Caco-2 (cell line): ENCODE measurements at places on chromosomes 5 and 9. TPM values are rescaled to one million over a fixed set of nuclear protein-coding genes. Genes with fewer than 3 reads are reported as not detected.

- H3K36me3 ChIP-seq = no peaks in the 10 kb centered on the region
- DNase-seq = no peak
- H3K4me1 ChIP-seq = peaks cover 14% of the 10 kb centered on the region; the same call in 1 of the 2 replicates
- H3K4me3 ChIP-seq = no peak overlapping the region
- peak overlapping the region; percentile 59 for H3K27ac ChIP-seq
Observed at GRCh38 chr9:16192403-16193017, 639.7 kb downstream of the CCDC171 start.

Gene REEP2
- 3.8 and 4.5 TPM in 2 replicates for total RNA-seq

Gene PCDHB9
- not detected in 2 replicates for total RNA-seq

Gene SLC6A7
- not detected in 2 replicates for total RNA-seq

DNA sequence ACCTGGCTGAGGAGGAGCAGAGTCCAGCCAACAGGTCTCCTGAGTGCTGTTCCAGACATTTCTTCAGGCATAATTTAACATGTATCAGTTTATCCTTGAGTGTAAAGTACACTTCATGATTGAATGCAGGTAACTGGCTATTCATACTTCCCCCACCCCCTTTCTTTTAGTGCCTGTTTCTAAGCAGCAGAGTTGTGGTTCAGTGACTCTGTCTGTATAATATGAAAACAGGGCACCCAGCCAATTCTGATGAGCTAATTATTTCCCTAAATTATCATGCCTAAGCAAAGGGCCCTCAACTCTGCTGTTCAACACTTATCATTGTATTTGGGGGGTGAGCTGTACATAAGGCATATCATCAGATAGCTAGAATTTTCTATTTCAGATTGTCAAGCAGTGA is 51.9 kb upstream of the ZSWIM6 start:
- no peaks in the 10 kb centered on the region for H3K27me3 ChIP-seq
- H3K27ac ChIP-seq = peak overlapping the region; percentile 17
- peaks cover 10% of the 10 kb centered on the region for H3K4me1 ChIP-seq
- DNase-seq = no peak
- H3K4me3 ChIP-seq = no peak overlapping the region

- H3K27ac ChIP-seq = no peak overlapping the region
- no peaks in the 10 kb centered on the region for H3K36me3 ChIP-seq
- no peaks in the 10 kb centered on the region for H3K4me1 ChIP-seq
- H3K27me3 ChIP-seq = no peaks in the 10 kb centered on the region
- DNase-seq = no peak
Observed at GRCh38 chr5:94903726-94904125, 285.3 kb downstream of the SLF1 start.

GRCh38 chr9:136974817-136975535 is 2.3 kb upstream of the PTGDS start:
- DNase-seq = no peak
- H3K36me3 ChIP-seq = no peaks in the 10 kb centered on the region
- H3K27ac ChIP-seq = no peak overlapping the region
- no peaks in the 10 kb centered on the region for H3K27me3 ChIP-seq
- H3K4me3 ChIP-seq = no peak overlapping the region

Gene CD180
- not detected in 2 replicates for total RNA-seq

DNA sequence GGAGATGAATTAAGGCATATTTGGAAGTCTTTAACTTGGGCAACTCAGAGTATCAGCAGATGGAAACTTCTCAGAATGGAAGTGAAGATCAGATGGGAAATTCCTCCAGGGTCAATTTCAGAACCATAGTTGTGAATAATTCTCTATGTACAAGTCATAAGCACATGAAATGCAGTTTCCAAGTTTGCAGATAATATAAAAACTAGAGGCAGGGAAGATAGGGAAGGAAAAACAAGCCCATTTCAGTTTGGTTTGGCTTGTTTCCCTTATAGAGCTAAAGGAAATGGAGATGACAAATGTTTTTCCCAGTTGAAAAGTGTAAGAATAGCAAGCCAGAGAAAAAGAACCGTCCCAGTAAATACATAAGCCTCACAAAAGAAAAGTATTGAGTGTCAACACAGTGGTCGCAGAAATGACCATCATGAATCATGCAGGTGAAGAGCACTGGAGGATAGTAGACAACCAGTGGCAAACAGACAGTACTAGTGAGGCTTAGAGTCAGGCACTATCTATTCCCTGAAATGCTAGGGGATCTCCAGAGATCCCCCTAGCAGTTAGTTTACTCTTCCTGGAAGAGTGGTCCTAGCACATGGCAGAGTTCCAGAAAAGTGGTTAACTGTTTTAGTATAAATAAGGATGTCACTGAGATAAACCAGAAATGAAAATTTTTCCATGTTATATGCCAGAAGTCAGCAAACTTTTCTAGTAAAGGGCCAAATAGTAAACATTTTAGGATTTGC is 245.9 kb downstream of the SAXO1 start:
- H3K4me3 ChIP-seq = no peak overlapping the region
- no peak for DNase-seq
- no peak overlapping the region for H3K27ac ChIP-seq
- no peaks in the 10 kb centered on the region for H3K27me3 ChIP-seq

Gene KIF20A
- 83.7 and 84.9 TPM in 2 replicates for total RNA-seq

GRCh38 chr5:112823656-112824055 is 37.4 kb upstream of the SRP19 start:
- H3K4me3 ChIP-seq = no peak overlapping the region
- H3K27me3 ChIP-seq = no peaks in the 10 kb centered on the region
- no peak for DNase-seq

DNA sequence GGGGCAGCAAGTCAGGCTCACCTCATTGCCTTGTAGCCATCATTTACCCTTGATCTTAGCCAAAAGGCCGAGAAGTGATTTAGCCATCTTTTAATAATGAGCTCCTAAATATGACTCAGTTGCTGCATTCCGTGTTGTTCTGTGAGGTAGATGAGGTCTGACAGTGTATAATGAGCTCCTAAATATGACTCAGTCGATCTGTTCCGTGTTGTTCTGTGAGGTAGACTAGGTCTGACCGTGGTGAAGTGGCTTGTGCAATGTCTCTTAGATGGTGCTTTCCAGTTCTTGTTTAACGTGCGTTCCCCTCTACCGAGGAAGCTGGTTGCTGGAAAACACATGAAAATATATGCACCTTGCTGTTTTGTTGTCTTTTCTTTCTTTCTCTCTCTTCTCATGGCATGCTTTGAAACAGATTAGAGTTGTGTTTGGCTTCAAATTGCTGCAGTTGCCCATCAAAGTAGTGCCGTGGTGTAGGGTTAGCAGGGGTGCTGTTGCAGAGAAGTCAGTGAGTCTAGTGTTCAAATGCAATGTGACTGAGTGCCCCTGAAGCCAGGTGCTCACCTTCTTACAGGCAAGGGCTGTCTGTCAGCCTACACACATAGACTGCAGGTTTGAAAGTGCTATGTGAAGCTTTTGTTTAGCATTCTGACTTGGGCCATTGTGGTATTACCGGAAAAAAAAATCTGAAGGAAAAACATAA is 118.6 kb downstream of the KDM4C start:
- DNase-seq = no peak
- H3K4me1 ChIP-seq = peaks cover 74% of the 10 kb centered on the region
- H3K27me3 ChIP-seq = no peaks in the 10 kb centered on the region
- H3K27ac ChIP-seq = peak overlapping the region; percentile 77

GRCh38 chr5:142433526-142434321 is 108.9 kb upstream of the SPRY4 start:
- H3K27me3 ChIP-seq = no peaks in the 10 kb centered on the region
- no peak overlapping the region for H3K4me3 ChIP-seq
- 0 out of 2 replicates have a peak, but pooled peaks cover 5% of the 10 kb centered on the region for H3K4me1 ChIP-seq
- no peak overlapping the region for H3K27ac ChIP-seq
- no peak for DNase-seq

GRCh38 chr5:10364186-10364689 is 10.7 kb downstream of the MARCHF6 start:
- no peaks in the 10 kb centered on the region for H3K4me1 ChIP-seq
- H3K27ac ChIP-seq = no peak overlapping the region
- H3K4me3 ChIP-seq = no peak overlapping the region
- H3K27me3 ChIP-seq = no peaks in the 10 kb centered on the region
- H3K36me3 ChIP-seq = no peaks in the 10 kb centered on the region
- no peak for DNase-seq

Gene CTNNAL1
- 107 and 111 TPM in 2 replicates for total RNA-seq

DNA sequence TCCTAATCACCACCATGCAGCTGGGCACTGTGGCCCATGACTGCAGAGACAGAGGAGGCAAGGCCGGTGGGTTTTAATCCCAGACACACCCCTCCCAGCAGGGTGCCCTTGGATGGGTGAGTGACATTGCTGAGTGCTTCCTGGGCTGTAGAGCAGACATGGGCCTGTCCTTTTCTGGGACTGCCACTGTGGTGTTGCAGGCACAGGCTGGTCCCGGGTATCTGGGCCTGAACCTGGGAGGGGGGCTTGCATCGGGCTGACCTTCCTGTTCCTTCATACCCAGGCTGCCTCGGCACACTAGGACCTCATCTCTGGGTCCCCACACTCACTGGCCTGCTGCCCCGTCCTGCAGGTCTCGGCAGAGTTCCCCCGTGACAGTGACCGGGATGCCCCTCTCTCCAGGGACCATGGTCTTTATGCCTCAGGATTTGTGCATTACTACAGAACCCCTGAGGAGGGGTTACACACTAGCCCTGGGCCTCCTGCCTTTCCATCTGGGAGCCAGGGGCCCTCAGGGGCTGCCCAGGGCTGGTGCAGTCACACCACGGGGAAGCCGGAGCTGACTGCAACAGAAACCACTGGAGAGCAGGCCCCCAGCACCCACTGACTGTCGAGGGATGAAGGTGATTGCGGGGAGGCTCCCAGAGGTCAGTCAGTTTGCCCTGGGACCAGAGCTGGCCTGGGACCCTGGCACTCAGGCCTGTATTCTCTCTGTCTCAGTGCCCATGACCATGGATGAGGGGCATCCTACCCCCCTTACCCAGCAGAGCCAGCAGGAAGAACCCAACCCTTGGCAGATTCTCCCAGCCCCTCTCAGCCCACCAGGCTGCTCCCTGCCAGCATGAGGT is 8.9 kb upstream of the SLC25A48 start:
- no peaks in the 10 kb centered on the region for H3K4me1 ChIP-seq
- H3K27me3 ChIP-seq = 0 out of 2 replicates have a peak, but pooled peaks cover 1% of the 10 kb centered on the region
- no peak for DNase-seq
- no peak overlapping the region for H3K27ac ChIP-seq
- H3K36me3 ChIP-seq = no peaks in the 10 kb centered on the region

GRCh38 chr5:58274191-58274590 is 185.7 kb downstream of the PLK2 start:
- no peaks in the 10 kb centered on the region for H3K27me3 ChIP-seq
- no peaks in the 10 kb centered on the region for H3K36me3 ChIP-seq
- no peaks in the 10 kb centered on the region for H3K4me1 ChIP-seq
- no peak for DNase-seq
- H3K27ac ChIP-seq = no peak overlapping the region
- no peak overlapping the region for H3K4me3 ChIP-seq

GRCh38 chr9:114174876-114175771 is 19.8 kb downstream of the COL27A1 start:
- H3K4me3 ChIP-seq = no peak overlapping the region
- peak; percentile 59 for DNase-seq
- no peaks in the 10 kb centered on the region for H3K27me3 ChIP-seq
- peaks cover 28% of the 10 kb centered on the region for H3K4me1 ChIP-seq
- H3K36me3 ChIP-seq = no peaks in the 10 kb centered on the region

- no peak overlapping the region for H3K27ac ChIP-seq
- no peaks in the 10 kb centered on the region for H3K27me3 ChIP-seq
- H3K36me3 ChIP-seq = no peaks in the 10 kb centered on the region
- DNase-seq = peak; percentile 73
- no peak overlapping the region for H3K4me3 ChIP-seq
Observed at GRCh38 chr5:9156282-9156681, 389.6 kb downstream of the SEMA5A start.

- H3K27ac ChIP-seq = peak overlapping the region; percentile 96
- no peaks in the 10 kb centered on the region for H3K36me3 ChIP-seq
- no peak for DNase-seq
- no peak overlapping the region for H3K4me3 ChIP-seq
- peaks cover 82% of the 10 kb centered on the region for H3K4me1 ChIP-seq
Observed at GRCh38 chr5:124658867-124659557, 87.4 kb downstream of the ZNF608 start.

Gene PDCD1LG2
- total RNA-seq = not detected in 2 replicates

DNA sequence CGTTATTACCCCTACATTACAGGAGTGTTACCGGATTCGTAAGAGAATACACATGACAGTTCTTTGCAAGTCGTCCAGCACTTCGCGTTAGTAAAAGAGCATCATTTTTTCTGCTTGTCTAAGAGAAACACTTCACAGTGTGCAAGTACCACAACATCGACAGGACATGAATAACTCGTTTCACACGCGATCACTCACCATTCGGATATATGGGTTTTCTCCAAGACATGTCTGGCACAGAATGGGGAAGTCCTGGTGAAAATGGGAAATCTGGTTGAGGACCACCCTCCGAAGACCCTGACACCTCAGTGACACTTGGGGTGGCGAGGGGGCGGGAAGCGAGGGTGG is 642 bp downstream of the RBM22 start:
- H3K27ac ChIP-seq = no peak overlapping the region
- H3K27me3 ChIP-seq = no peaks in the 10 kb centered on the region
- H3K36me3 ChIP-seq = peaks cover 3% of the 10 kb centered on the region
- peak overlapping the region; percentile 98 for H3K4me3 ChIP-seq
- no peaks in the 10 kb centered on the region for H3K4me1 ChIP-seq

Gene APBA1
- total RNA-seq = 0.32 and 0.34 TPM in 2 replicates

Gene DPM2
- 38.7 and 39.4 TPM in 2 replicates for total RNA-seq

- H3K4me1 ChIP-seq = no peaks in the 10 kb centered on the region
- no peak overlapping the region for H3K4me3 ChIP-seq
- H3K36me3 ChIP-seq = no peaks in the 10 kb centered on the region
- no peak overlapping the region for H3K27ac ChIP-seq
- no peaks in the 10 kb centered on the region for H3K27me3 ChIP-seq
Observed at GRCh38 chr9:115411993-115412452, 294.1 kb upstream of the TNC start.

Gene AGXT2
- 0.21 TPM in 1 of 2 replicates, not detected in the other for total RNA-seq

DNA sequence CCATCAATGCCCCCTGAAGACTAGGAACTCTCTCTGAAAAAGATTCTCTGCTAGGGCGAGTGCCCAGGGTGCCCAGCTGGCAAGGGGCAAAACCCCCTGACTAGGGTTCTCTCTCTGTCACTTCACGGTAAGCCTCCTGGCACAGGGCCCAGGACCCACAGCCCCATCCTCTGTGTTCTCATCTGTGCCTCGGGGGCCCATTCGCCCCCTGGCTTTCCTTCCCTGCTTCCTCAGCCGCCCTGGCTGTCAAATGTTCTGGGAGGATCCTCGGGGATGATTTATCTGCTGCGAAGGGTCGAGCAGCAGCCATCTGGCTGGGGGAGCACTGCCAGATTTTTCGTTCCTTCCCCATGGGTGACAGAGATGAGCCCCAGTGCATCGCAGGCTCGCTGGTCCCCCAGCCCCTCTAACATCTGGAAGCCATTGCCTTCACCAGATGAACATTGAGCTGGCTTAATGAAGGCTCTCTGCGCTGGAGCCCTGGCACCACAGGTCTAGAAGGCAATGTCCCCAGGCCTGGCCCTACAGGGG is 24.2 kb downstream of the HMCN2 start:
- peaks cover 2% of the 10 kb centered on the region; the same call in 1 of the 2 replicates for H3K27me3 ChIP-seq
- no peaks in the 10 kb centered on the region for H3K36me3 ChIP-seq
- no peak for DNase-seq
- H3K4me3 ChIP-seq = no peak overlapping the region
